DND-41 (cell line): ENCODE measurements at places on chromosomes 12 and 14.

GRCh38 chr12:41288142-41288811 lies 100.2 kb downstream of the PDZRN4 start:
- H3K27me3 ChIP-seq, result no peaks in the 10 kb centered on the region
- H3K4me3 ChIP-seq, result no peak overlapping the region
- no peak overlapping the region for H3K27ac ChIP-seq
- H3K36me3 ChIP-seq, result no peaks in the 10 kb centered on the region
- no peak for DNase-seq
- no peaks in the 10 kb centered on the region for H3K4me1 ChIP-seq

DNA sequence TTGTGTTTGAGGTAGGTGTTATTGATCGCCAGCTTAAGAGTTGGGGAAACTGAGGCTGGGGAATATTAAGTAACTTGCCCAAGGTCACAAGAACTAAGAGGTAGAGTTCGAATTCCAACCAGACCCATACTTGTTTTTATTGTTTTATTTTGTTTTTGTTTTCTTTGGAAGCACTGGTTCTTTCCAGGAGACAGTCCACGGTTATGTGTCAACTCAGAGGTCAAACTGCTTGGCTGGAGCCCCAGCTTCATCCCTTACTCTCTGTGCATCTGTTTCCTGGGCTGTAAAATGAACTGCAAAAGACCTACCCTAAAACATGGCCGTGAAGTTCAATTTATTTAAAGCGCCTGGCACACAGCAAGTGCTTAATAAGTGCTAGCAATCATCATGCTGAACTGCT lies 74.4 kb upstream of the MAP1LC3B2 start:
- H3K27ac ChIP-seq, result no peak overlapping the region

DNA sequence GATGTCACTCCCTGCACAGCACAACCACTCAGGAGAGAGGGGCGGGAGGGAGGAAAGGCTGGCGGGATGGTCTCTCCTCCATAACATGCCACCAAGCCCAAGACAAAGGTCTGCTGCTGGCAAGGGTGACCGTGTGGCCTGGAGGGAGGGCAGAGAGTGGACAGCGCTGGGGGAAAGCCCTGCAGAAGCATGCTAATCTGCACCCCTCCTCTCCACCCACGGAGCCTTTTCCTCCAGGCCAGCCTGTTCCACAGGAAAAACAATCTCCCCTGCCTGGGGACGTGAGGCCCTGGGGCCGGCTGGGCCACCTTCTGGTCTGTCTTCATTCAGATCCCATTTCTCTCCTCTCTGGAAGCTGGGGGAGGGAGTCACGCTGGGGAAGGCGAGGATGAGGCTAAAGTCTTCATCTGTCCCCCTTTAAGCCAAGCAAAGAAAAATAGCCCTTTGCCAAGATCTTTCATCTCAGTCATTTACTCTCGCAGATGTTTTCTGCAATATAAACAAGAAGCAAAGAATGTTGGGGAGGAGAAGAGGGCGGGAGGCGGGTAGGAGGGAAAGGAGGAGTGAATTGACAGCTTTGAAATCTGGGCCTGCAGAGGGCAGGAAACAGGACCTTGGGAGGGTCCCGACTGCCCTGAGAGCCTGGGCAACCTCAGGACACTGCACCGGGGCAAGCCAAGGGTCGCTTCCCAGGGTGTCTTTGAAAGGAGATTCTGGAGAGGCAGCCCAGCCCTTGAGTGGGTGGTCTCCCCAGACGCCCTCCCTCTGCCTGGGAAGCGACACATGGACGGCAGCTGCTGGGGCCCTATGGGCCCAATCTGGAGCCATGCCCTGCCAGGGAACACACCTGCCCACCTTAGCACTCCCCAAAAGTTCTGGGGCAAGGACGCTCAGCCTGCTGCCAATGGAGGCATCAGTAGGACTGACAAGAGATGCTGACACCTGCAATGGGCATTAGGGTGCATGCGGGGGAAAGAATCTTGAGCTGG lies 133.6 kb downstream of the ZFP36L1 start:
- H3K4me1 ChIP-seq, result peaks cover 9% of the 10 kb centered on the region
- H3K27ac ChIP-seq, result no peak overlapping the region
- DNase-seq, result no peak
- no peaks in the 10 kb centered on the region for H3K27me3 ChIP-seq
- no peaks in the 10 kb centered on the region for H3K36me3 ChIP-seq

- no peaks in the 10 kb centered on the region for H3K36me3 ChIP-seq
- H3K27me3 ChIP-seq, result no peaks in the 10 kb centered on the region
- H3K4me3 ChIP-seq, result no peak overlapping the region
- DNase-seq, result no peak
- H3K4me1 ChIP-seq, result peaks cover 7% of the 10 kb centered on the region
Measured at GRCh38 chr12:120830966-120831365, 73.2 kb downstream of the SPPL3 start.

DNA sequence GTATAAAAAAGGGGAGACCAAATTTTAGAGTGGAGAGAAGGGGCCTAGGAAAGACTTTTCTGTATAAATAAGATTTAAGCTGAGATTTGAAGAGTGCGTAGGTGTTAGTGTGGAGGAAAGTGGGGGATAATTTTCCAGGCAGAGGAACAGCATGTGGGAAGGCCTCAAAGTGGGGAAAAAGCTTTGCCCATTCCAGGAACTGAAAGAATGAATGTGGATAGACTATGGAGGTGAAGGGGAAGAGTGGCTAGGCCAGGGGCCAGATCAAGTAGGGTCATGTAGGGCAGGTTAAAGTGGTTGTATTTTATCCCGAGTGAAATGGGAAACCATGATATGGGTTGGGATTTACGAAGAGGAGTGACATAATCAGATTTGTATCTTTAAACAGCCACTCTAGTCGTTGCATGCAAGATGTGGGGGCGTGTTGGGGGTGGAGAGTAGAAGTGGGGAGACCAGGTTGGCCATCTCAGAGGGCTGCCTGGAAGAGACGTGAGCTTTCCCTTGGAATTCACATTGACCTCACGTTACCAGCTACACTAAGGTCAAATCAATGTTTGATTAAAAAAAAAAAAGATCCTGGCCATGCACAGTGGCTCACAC lies 3.3 kb downstream of the ZNF664 start:
- H3K4me1 ChIP-seq, result peaks cover 28% of the 10 kb centered on the region
- peaks cover 19% of the 10 kb centered on the region for H3K36me3 ChIP-seq
- no peaks in the 10 kb centered on the region for H3K27me3 ChIP-seq

- no peaks in the 10 kb centered on the region for H3K4me1 ChIP-seq
- no peak overlapping the region for H3K27ac ChIP-seq
- H3K27me3 ChIP-seq, result no peaks in the 10 kb centered on the region
- H3K36me3 ChIP-seq, result no peaks in the 10 kb centered on the region
- no peak overlapping the region for H3K4me3 ChIP-seq
- no peak for DNase-seq
Measured at GRCh38 chr12:58764100-58764953, 156.0 kb downstream of the LRIG3 start.

DNA sequence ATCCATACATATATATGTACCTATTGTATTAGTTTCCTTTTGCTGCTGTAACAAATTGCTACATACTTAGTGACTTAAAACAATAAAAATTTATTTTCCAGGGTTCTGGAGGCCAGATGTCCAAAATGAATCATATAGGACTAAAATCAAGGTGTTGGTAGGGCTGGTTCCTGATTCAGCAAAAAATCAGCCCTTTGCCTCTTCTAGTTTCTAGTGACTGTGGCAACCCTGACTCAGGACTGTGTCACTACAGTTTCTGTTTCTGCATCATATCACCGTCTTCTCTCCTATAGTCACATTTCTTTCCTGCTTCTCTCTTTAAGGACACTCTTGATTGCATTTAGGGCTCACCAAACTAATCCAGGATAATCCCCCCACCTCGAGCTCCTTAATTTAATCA lies 386.3 kb upstream of the TBX3 start:
- H3K27ac ChIP-seq, result no peak overlapping the region
- no peaks in the 10 kb centered on the region for H3K36me3 ChIP-seq
- H3K4me1 ChIP-seq, result no peaks in the 10 kb centered on the region
- no peak overlapping the region for H3K4me3 ChIP-seq

DNA sequence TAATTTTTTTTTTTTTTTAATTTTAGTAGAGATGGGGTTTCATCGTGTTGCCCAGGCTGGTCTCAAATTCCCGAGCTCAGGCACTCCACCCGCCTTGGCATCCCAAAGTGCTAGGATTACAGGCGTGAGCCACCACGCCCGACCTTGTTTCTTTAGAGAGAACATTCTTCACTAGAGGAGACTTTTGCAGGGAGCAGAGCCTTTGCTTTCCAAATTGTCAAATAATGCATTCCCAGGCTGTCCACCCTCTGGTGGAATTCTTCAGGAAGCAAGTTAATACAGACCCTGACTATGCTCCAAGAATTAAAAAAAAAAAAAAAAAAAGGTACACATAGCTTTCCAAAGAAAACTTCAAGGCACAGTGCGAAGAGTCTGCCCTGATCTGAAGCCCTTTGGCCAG lies 6.8 kb downstream of the ALDH1L2 start:
- H3K36me3 ChIP-seq, result no peaks in the 10 kb centered on the region
- no peak overlapping the region for H3K27ac ChIP-seq
- no peak for DNase-seq
- H3K4me3 ChIP-seq, result no peak overlapping the region

- no peak for DNase-seq
- peaks cover 28% of the 10 kb centered on the region for H3K4me1 ChIP-seq
- H3K27me3 ChIP-seq, result no peaks in the 10 kb centered on the region
- H3K4me3 ChIP-seq, result no peak overlapping the region
Measured at GRCh38 chr12:28110329-28110728, 79.9 kb upstream of the CCDC91 start.

DNA sequence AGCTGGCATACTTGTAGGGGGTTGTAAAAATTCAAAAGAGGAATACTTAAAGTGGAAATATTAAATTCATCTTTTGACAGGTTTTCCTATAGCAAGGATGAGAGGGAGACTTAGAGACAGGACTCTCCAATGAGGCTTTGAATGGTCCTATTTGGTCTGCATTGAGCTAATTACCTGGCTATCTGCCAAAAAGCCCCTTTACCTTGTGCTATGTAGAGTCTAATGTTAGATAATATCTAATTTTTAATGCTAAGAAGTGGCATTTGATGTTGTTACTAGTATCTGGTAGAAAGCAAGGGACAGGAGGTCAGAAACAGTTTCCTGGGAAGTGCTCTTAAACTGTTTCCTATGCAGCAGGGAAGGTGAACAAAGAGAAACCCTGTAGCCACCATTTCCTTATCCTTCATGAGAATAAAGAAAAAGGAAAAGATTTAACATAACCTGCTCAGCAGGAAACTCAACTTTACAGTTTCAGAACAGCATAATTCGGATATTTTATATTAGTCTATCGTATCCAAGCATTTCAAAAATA lies 550.0 kb downstream of the SOX5 start:
- no peaks in the 10 kb centered on the region for H3K36me3 ChIP-seq
- H3K27ac ChIP-seq, result no peak overlapping the region
- no peaks in the 10 kb centered on the region for H3K27me3 ChIP-seq
- no peak overlapping the region for H3K4me3 ChIP-seq

DNA sequence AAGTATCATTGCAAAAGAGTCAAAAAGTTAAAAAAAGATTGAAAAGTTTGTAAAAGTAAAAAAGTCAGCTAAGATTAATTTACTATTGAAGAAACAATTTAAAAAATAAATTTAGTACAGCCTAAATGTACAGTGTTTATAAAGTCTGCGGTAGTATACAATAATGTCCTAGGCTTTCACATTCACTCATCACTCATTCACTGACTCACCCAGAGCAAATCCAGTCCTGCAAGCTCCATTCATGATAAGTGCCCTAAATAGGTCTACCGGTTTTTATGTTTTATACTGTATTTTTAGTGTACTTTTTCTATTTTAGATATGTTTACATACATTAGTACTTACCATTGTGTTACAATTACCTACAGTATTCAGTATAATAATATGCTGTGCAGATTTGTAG lies 43.9 kb upstream of the ABCC9 start:
- H3K27ac ChIP-seq, result no peak overlapping the region
- DNase-seq, result no peak
- H3K27me3 ChIP-seq, result no peaks in the 10 kb centered on the region
- no peaks in the 10 kb centered on the region for H3K4me1 ChIP-seq
- H3K36me3 ChIP-seq, result no peaks in the 10 kb centered on the region

DNA sequence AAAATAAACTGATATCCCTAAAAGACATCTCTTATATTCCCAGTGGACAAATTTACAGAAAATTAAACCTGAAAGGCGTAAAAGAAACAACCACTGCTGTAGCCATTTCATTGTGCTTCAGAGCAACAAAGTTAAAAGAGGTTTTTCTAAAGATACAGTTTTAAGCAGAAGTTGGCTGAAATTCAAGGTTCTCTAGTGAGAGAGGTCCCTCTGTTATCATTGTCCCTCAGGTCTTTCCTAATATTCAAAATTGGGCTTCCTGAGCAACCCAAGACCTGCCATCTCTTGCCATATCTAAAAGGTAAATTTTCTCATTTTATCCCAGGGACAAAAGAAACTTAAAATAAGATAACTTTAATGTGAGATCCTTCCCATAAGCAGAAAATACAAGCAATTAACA lies 10.7 kb upstream of the SOS2 start:
- peaks cover 9% of the 10 kb centered on the region; the same call in 1 of the 2 replicates for H3K36me3 ChIP-seq
- no peak overlapping the region for H3K4me3 ChIP-seq
- no peak overlapping the region for H3K27ac ChIP-seq
- no peaks in the 10 kb centered on the region for H3K27me3 ChIP-seq
- no peaks in the 10 kb centered on the region for H3K4me1 ChIP-seq
- no peak for DNase-seq

GRCh38 chr12:116101991-116102390 lies 175.5 kb downstream of the MED13L start:
- H3K4me3 ChIP-seq, result no peak overlapping the region
- no peak overlapping the region for H3K27ac ChIP-seq
- no peaks in the 10 kb centered on the region for H3K4me1 ChIP-seq
- peaks cover 15% of the 10 kb centered on the region for H3K36me3 ChIP-seq

- no peak overlapping the region for H3K27ac ChIP-seq
- no peaks in the 10 kb centered on the region for H3K36me3 ChIP-seq
- no peaks in the 10 kb centered on the region for H3K27me3 ChIP-seq
- no peak for DNase-seq
- H3K4me3 ChIP-seq, result no peak overlapping the region
Measured at GRCh38 chr14:25094171-25094907, 44.4 kb upstream of the STXBP6 start.

- DNase-seq, result no peak
- H3K27ac ChIP-seq, result no peak overlapping the region
- no peaks in the 10 kb centered on the region for H3K27me3 ChIP-seq
- H3K4me3 ChIP-seq, result no peak overlapping the region
- no peaks in the 10 kb centered on the region for H3K4me1 ChIP-seq
Measured at GRCh38 chr12:107660235-107660634, 25.4 kb upstream of the PWP1 start.

DNA sequence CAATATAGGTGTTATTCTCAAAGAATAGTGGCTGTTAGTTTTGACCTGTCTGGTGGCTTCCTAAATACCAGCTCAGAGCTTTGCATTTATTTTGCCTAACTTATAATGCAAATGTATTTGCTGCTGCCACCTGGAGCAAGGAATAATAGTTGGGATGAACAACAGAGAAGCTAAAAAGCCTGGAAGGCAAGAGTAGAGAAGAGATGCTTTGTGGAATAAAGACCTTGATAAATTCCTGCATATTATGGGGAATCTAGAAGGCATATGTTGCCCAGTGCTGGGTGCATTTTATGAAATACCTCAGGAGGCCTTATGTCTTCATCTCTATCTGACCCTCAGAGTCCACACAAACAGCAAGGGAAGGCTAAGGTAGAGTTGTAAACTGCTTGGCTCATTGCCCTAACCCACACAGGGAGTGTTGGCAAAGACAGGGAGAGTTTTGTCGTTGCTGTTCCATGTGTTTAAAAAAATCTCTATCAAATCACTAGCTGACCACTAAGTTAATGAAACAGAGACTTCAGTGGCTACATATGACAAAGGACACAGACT lies 53.7 kb upstream of the SCAF11 start:
- H3K27me3 ChIP-seq, result no peaks in the 10 kb centered on the region
- no peak overlapping the region for H3K27ac ChIP-seq
- DNase-seq, result no peak
- H3K4me1 ChIP-seq, result no peaks in the 10 kb centered on the region
